ENCODE measurements at places on chromosomes 12 and 14.

DNA sequence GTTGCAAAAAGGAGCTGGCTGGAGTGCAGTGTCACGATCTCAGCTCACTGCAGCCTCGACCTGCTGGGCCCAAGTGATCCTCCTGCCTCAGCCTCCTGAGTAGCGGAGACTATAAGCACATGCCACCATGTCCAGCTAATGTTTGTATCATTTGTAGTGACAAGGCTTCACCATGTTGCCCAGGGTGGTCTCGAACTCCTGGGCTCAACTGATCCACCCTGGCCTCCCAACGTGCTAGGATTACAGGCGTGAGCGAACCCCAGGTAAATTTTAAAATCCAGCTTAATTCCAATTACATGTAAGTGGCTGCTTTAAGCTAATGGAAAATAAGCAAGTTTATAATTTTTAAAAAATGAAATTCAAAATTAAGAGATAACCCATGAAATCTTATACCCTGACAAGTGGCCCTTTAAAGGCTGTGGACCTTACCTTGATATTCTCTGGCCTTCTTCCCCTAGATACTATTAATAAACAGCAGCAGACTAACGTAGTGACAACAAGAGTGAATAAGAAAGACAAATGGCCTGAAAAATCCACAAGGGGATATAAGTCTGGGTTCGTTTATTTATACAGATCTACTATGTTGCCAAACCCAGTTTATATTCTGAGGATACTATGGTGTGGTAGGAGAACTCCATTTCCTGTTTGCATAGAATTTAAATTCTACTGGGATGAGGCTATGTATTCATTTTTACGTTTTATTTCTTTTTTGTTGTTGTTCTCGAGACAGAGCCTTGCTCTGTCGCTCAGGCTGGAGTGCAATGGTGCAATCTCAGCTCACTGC is 25.6 kb upstream of the SLC2A3 start:
- no peak for DNase-seq

DNA sequence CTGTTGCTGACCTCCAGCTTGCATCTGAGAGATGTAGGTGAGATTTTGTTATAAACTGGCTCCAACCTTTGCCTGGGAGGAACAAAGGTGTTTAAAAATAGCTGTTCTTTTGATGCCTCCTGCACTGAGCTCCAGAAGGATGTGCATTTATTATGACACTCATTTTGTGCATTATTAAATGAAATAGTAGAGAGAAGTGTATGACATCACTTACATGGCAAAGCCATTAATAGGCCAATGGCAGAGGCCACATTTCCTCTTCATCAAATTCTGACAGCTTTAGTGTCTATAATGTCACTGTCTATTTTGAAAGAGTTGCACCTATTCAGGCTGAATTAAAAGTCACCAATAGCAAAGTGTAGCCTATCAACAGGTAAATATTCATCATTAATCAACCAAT is 564.6 kb downstream of the FLRT2 start:
- no peak for DNase-seq

DNA sequence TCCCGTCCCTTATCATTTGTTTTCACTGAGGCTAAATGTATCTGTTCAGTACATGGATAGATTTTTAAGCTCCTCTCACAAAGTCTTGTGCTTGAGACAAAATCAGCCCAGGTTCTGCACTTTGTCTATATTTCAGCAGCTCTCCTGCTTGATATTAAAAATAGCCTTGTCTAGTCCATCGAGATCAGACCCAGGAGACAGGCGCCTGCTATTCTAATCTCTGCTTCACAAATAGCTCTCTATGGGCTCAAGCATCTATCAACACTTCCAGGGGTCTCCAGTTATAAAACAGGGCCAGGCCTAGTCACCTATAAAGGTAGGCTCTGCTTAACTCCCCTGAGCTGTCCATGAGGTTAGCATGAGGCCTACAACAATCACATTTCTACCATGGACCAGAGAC is 62.5 kb downstream of the ZFP36L1 start:
- no peak for DNase-seq

DNA sequence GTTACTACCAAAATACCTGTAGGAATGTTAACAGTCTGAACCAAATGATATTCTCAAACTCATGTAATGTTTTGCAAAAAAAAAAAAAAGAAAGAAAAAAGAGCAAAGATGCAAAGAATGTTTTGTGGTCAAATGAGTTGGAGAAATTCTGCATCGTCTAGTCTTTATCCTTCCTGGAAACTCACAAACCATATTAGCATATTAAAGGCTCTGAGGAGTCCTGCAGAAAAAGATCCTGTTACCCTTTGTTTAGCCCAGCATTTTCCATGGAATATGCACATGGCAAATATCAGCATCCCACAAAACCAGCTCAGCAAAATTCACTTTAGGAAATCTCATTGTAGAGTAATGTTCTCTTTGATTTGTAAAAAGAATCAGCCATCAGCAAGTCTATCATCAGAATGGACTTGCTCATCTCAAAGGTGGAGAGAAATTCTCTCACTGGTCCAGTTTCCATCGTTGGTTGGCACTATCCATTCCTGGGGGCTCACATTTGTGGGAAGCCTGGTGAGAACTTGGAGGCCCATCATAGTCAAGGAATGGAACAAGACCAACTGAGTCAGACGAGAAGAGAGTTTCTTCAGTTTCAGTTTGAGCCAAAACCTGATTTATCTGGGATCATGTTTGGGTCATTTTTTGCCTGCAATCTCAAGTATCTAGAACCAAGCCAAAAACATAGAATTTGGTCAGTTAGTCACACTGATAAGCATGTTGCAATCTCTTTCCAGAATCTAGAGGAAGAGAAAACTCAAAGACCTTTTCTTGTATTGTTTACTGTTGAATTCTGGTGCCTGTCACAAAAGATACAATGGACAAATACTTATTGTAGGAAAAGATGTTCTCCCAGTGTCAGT is 129.8 kb downstream of the TBX5 start:
- no peak for DNase-seq

GRCh38 chr12:116601933-116602810 is 43.0 kb downstream of the MAP1LC3B2 start:
- DNase-seq: no peak

DNA sequence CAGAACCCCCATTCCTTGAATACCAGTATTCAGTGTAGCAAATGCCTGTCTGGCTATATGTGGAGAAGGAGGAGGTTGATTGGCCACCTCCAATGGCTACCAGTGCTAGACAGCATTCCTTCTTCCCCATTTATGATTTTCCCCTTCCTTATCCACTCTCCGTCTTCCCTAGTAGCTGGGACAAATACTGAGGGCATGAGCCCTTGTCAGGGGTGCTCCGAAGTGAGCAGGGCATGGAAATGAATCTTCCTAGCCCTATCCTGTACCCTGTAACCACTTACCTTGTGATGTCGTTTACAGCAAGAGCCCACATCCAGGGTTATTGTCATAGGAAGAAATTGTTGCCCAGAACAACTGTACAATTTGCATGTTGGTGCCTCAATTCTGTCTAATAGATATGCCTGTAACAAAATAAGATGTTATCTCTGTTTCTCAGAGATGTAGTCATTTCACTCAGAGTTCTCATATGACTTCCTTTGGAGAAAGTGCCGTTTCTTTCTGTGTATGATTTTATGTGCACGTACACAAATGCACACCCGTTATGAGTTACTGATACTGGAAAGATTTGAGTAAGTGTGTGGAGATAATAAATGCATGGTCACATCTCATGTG is 423.7 kb downstream of the EGLN3 start:
- no peak for DNase-seq

DNA sequence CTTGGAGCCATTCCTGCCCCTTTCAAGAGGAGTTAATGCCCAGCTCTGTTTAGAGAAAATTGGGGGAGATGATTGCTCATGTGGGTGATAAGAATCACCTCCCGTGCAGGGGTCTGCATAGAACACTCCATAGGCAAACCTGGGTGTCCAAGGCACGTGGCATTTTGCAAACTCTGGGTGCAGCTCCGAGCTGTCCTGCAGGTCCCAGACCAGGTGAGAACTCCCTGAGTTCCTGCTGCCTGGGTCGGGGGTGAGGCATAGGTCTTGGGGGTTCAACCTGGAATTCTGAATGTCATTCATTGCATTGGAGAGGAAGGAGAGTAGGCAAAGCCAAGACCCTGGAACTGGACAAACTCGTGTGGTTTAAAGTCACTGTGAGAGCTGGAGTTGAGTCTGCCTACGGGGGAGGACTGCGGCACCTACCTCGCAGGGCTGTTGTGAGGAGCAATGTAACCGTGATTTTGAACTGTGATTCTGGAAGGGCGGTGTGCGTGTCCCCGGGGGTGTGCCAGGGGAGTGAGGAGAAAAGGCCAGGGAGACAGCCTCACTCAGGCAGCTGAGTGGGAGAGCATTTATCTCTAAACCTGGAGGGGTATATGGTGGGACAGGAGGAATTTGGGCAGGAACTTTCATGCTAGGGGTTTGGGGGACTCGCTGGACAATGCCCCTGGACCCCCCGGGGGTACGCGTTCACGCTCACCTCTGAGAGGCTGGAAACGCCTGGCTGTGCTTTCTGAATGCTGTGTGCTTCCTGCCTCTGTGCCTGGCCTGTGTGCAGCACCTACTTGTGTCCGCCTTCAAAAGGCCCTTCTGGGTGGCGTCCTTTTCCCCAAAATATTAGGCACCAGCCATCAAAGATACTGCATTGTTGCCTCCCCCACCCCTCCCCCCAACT is 30.4 kb downstream of the MEG3 start:
- DNase-seq: no peak

DNA sequence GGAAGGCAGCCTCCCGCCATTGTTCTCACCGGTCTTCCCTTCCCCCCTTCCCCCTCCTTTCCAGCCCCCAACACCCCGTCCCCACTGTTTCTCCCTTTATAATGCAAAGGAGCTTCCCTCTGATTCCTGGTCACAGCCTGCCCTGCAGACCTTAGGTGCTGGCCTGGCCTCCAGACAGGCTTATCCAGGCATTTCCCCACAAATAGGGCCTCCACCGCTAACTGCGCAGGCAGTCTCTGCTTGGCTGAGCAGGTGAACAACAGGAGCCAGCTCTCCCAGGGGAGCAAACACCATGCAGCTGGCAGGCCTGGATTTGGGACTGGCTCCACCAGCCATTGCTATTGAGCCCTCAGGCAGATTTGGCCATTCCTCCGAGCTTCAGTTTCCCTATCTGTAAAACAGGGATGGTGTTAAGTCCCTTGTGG is 46.0 kb downstream of the SMIM41 start:
- no peak for DNase-seq

- DNase-seq: no peak
Measured at GRCh38 chr14:93042968-93043940, 72.5 kb downstream of the ITPK1 start.

DNA sequence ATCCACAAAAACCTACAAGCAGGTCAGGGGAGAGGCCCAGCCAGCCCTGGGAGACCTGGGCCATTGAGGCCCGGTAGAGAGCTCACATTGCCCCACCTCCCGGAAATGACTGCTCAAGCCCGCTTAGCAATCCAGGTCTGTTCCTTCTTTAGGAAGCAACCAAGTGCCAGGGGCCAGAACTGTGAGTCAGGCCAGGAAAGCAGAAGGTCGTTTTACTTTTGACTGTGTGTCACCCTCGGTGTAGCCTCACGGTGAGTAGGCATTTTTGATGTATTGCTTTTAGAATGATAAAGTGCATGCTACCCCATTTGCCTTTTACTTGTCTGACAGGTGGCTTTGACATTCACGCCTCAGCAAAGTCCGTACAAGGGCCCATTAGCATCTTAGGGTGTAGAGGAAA is 25.4 kb upstream of the PWP1 start:
- no peak for DNase-seq

DNA sequence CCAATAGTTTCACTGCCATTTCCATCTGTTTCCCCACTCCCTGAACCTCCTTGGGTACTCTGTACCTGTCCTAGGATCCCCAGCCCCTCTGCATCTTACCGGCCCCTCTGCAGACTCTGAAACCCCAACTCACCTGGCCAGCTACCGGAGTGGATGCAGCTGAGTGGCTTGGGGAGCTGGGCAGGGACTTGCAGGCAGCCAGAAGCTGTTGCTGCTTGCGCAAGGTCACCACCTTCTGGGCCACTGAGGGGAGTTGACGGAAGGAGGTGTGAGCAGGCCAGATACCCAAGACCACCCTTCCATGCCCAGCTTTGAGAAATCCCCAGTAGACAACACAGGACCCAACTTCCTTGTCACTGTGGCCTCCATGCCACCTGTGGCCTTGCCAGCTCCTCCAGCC is 6.3 kb downstream of the AGAP2 start:
- DNase-seq: no peak

DNA sequence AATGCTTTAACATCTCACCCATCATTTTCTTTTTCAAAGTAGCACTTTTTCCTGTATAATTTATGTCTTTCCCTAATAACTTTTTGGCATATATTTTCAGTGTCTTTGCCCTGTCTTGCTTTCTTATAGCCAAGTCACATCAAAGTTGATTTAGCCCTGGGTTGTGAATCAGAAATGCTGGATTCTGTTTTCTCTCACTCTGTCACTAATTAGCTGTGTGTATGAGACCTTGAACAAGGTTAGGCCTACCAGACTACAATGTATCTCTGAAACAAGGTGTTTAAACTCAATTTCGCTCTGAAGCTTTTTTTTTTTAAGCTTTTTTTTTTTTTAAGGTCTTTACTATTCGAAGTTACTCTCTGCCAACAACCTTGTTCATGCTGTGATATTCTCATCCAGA is 25.7 kb downstream of the CNOT2 start:
- DNase-seq: no peak

DNA sequence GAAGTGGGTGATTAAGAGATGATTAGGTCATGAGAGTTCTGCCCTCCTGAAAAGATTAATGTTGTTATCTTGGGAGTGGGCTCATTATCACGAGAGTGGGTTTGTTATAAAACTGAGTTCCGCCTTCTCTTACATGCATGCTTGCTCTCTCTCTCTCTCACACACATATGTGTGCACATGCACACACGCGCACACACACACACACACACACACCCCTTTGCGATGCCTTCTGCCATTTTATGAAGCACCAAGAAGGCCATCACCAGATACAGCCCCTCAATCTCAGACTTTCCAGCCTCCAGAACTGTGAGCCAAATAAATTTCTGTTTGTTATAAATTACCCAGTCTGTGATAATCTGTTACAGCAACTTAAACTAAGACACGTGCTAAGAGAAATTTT is 5.7 kb upstream of the SLC41A2 start:
- no peak for DNase-seq

GRCh38 chr14:50399251-50400032 is 2.8 kb upstream of the CDKL1 start:
- DNase-seq: no peak

GRCh38 chr12:21580748-21581516 is 23.7 kb downstream of the GYS2 start:
- no peak for DNase-seq

- no peak for DNase-seq
Measured at GRCh38 chr12:90909069-90909770, 45.8 kb downstream of the CCER1 start.

DNA sequence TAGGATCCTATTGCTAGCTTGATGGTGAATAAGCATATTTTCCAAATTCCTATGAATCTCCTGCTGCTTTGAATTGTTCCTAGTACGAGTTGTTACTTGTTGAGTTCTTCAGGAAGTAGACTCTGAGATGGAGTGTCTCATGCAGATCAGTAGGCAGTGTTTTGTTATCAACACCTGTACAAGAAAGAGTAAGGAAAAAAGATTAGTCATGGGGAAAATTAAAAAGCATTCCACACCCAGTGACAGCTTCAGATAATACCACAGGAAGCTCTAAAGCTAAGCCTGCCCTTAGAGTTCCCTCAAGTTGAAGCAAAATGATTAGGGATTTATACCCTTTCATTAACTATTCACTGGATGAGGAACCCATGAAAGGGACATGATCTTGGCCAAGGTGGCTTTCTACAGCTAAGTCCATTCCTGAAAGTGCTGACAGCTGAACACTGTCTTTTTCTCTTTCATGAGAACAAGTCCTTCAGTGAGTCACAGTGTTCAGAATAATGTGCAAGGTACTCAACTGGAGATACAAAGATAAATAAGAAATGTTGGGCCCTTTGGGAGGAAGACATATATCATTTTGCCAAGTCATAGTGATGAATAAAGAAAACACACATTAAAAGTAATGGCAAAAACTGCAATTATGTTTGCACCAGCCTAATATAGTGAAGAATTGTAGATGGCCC is 49.1 kb downstream of the CCER1 start:
- DNase-seq: no peak
